Calu3 (cell line): ENCODE measurements at places on chromosomes 2 and 18.
A peak's percentile ranks its signal among the peaks of the same experiment; 100 is the strongest.

DNA sequence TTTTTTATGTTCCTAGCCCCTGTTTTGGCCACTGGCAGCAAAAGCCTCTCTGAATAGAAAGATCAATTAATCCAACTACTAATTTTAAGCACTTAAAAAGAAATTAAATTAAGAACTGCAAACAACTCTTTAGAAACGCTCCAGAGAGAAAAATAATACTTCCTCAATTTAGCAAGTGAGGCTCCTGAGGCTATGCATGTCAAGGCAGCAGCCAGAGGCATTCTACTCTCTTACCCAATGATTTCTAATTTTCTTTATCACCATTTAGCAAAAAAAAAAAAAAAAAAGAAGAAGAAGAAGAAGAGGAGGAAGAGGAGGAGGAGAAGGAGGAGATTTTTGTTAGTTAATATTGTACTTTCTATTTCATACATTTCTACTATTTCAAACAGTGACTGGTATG lies 68.5 kb downstream of the TMEM237 start:
- no peak for DNase-seq

DNA sequence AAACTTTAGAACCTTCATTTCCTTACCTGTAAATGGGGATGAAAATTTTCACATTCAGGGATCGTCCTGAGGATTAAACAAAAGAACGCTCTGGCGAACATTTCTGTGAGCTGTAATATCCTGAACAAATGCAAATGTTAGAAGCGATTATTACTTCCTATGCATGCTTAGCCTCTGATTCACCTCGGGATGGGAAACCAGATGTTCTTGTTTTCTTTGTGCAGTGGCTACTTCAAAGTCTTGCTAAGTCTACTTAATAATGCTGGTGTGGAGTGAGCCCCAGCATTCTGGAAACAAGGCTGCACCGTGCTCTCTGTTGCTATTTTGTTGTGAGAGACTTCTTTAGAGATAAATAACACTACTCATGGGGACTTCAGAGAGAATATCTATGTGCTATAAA lies 119.1 kb upstream of the PELI1 start:
- DNase-seq = peak; percentile 35

DNA sequence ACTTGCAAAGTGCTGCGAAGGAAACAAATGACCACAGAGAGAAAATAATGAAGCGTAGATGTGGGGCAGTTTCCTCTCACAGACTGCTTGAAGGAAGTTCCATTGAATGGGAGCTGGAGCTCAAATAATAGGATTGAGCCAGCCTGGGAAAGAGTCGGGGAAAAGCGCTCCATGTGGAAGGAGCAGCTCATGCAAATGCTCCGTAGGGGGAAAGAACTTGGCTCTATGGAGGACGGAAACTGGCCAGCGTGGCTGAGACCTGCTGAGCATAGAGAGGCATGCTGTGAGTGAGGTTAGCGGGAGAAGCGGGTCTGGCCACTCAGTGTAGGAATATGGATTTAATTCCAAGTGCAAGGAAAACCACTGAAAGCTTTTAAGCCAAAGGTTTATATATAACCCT lies 28.6 kb upstream of the VIT start:
- DNase-seq = no peak

DNA sequence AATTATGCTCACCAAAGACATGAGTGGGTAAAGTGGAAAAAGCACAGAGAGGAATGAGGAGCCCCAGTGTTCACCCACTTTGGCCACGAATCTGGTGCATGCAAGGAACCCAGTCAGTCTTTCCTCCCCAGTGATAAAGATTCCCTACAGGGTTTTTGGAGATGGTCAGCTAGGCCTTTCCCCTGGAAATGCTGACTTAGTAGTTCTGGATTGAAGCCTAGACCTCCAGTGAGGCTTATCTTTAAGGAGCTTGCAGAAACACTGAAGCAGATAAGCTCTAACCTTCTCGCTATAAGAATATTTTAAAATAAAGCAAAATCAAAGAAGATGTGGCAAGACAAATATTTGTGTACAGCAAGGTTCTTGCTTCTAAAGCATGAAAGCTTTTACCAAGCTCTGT lies 178.3 kb upstream of the CCDC68 start:
- DNase-seq = no peak

GRCh38 chr2:119608553-119608952 lies 64.3 kb downstream of the CFAP221 start:
- DNase-seq = no peak

DNA sequence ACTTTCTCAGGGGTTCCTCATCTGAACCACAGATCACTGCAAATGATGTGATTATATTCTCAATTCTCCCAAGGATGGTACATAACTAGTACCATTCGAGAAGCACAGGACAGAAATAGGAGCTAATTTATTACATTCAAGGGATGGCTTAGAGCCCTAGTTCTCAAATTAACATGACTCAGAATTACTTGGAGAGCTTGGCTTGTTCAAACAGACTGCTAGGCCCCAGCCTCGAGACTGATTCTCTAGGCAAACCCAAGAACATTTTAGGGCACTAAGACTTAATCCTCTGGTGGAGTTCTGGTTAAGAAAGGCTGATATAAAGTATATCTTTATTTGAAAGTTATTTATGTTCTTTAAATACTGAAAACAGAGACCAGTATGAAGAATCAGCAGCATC lies 35.8 kb downstream of the HIBCH start:
- DNase-seq = no peak

- peak; percentile 62 for DNase-seq
Observed at GRCh38 chr2:9782197-9782719, 61.0 kb upstream of the TAF1B start.

DNA sequence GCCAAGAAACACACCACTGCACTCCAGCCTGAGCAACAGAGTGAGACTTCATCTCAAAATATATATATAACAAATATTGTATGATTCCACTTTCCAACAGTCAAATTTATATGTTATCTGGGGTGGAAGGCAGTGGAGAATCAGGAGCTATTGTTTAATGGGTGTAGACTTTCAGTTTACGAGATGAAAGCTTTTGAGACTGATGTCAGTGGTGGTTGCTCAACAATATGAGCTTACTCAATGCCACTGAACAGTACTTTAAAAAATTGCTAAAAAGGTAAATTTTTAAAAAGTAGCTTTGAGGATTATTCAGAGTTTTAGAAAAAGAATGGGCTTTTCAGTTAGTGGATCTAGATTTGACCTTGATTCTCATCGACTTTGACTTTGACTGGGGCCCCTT lies 105.9 kb upstream of the ST6GAL2 start:
- DNase-seq = no peak

DNA sequence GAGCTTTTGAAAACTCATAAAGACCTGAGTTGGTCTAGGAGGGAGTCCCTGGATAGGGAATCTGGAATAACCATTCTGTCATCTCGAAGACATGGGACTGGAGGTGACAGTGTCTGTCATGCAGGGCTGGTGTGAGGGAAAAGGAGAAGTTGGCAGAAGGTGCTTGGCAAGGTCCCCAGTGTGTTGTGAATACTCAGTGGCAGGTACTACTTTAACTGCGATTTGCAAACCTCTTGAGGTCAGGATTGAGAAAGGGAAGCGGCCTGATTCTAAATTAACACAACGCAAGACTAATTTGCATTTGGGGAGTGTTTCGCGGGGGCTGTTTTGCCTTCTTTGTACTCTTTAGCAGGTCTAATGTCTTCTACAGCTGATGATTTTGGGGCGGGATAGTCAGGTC lies 77.0 kb upstream of the TMEM200C start:
- DNase-seq = no peak

DNA sequence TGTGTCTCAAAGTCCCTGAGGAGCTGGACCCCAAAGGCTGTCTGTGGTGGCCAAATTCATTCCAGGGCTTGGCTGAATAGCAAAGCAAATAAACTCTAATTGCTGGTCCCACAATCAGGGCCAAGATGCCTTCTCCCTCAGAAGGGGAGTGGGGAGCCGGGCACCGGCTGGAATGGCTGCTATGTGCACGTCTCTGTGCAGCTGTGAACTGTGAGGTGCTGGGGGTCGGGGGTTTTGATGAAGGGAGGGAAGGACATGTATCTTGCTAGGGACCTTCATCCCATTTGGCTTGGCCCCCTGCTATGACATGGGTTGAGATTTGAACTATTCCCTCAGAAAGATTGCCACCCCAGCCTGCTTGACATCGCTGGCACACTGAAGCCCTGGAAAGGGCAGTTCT lies 60.4 kb downstream of the CIB4 start:
- no peak for DNase-seq

- DNase-seq = no peak
Observed at GRCh38 chr2:23617167-23617810, 232.3 kb downstream of the KLHL29 start.

GRCh38 chr2:173264603-173265366 lies 89.9 kb upstream of the CDCA7 start:
- no peak for DNase-seq

- no peak for DNase-seq
Observed at GRCh38 chr2:98474979-98475632, 30.4 kb downstream of the INPP4A start.

- DNase-seq = no peak
Observed at GRCh38 chr18:3651266-3651665, 201.3 kb downstream of the TGIF1 start.

DNA sequence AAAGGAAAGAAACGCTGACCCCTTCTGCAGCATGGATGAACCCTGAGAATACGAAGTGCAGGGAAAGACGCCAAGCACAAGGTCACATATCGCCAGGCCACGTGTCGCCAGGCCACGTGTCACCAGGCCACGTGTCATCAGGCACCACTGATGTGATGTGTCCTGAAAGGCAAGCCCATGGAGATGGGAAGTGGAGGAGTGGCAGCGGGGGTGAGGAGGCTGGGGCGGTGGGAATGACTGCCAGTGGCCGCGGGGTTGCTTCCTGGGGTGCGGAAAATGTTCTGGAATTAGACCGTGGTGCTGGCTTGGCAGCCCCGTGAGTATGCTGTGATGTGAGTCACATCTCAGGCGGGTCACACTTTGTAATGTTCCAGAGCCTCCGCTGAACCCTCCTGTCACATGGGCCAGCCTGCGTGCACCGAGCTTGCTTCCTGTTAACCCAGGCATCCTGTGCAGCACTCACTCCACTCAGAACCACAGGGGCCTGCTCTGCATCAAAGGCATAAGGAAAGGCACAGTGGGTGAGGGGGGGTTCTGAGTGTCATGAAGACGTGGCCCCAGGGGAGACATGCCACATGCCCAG lies 39.0 kb downstream of the SLC66A2 start:
- DNase-seq = no peak

- no peak for DNase-seq
Observed at GRCh38 chr2:150011161-150011730, 423.7 kb upstream of the MMADHC start.

DNA sequence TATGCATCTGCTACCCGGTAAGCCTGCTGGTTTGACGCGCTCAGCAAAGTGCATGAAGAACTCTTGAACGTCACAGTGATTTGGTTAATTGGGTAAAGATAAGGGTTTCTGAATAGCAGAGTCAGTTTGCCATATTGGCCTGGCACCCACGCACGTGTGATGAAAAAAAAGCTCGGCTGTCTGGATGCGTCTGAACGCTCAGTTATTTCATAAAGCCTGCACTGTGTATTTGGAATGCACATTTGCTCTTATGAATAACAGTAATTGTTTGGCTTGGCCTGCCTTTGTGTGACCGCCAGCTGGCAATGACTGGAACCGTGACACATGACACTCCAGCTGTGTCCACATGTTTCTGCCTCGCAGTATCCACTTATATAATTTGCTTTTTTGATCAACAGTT lies 129.2 kb upstream of the MEIS1 start:
- DNase-seq = no peak

GRCh38 chr18:46488471-46489213 lies 168.4 kb downstream of the LOXHD1 start:
- no peak for DNase-seq

DNA sequence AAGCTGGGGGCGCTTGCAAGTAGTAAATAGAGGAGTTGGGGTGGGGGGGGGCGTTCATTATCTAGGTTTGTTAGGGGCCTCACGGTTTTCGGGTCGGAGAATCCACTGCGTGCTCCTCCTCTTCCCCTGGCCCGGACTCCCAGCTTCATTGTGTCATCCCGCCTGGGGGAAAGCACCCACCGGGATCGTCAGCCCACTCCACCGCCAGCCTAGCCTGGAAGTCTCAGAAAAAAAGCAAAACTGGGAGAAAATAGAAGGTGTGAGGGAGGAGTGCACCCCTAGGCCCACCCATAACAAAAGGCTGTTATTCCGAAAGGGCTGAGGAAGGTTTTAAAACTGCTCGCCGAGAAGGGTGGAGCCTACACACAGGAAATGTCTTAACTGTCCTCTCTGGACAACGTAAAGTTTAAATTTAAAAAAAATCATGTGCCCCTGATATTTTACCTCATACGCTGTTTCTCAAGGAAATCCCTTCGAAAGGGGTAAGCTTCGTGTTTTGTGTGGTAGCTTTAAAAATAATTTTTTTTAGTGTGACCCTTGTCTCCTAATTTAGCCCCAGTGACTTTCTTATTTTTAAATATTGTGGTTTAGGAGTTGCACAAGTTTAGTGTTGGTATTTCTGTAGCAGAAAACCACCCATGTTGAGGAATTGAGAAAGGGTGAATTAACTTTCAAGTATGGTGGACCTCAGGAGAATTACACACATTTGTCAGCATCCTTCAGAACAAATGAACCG lies 104.2 kb downstream of the SPTBN1 start:
- no peak for DNase-seq

DNA sequence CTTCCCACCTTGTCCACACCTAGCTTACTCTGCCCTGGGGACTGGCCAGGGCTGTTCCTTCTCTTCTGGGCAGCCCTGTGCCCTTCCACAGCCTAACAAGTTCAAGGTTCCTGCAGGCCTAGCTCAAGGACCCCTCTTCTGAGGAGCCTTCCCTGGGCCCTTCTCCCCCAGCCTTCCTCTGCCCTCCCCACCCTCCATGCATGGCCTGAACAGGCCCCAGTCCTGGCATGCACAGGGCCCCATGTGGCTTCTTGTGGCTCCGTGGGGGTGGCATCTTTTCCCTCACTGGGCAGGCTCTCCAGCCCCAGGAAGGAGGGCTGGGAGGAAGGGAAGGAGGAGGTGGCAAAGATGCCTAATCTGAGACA lies 162.9 kb downstream of the CELF4 start:
- DNase-seq = no peak

- no peak for DNase-seq
Observed at GRCh38 chr2:190782264-190782663, 98.4 kb upstream of the GLS start.

GRCh38 chr2:122367646-122368010 lies 612.2 kb downstream of the TSN start:
- DNase-seq = no peak

- DNase-seq = no peak
Observed at GRCh38 chr2:215773728-215774127, 239.6 kb downstream of the MREG start.

DNA sequence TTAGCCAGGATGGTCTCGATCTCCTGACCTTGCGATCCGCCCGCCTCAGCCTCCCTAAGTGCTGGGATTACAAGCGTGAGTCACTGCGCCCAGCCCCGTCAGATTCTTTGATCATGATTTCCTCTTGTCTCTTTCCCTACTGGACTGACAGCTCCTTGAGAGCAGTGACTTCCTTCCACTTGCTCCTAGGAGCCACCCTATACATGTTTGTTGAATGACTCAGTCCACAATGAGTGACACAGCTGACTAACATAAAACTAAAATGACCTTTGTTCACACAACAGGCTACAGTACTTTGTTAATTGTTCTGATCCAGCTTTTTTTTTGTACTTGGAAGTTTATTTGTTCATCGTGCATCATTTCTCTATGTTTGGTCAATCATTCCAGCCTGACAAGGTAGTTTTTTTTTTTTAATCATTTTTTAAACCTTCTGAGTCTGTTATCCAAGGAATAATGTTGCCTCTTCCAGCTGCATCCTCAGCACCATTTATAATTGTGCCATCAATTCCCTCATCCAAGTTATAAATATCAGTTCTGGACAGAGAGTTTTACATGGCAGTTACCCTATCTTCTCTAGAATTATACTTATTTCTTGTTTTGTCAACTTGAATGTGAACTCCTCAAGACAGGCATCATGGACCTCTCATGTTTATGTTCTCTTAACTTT lies 42.9 kb upstream of the TUBA3E start:
- peak; percentile 79 for DNase-seq

GRCh38 chr2:90069290-90069894 lies 1377.9 kb downstream of the RPIA start:
- DNase-seq = peak; percentile 70
